ENCODE measurements at places on chromosomes 5 and 9. TPM values are rescaled to one million over a fixed set of nuclear protein-coding genes. Genes with fewer than 3 reads are reported as not detected.

SARDH gene
- 13.1 TPM for total RNA-seq

PPIC gene
- 4.2 TPM for total RNA-seq

NR3C1 gene
- 47.7 TPM for total RNA-seq

C5orf58 gene
- total RNA-seq, result not detected

AGXT2 gene
- total RNA-seq, result not detected

CAMK4 gene
- 107 TPM for total RNA-seq

IFNK gene
- not detected for total RNA-seq

ZFP37 gene
- total RNA-seq, result 2.5 TPM

BBLN gene
- total RNA-seq, result 134 TPM

DNA sequence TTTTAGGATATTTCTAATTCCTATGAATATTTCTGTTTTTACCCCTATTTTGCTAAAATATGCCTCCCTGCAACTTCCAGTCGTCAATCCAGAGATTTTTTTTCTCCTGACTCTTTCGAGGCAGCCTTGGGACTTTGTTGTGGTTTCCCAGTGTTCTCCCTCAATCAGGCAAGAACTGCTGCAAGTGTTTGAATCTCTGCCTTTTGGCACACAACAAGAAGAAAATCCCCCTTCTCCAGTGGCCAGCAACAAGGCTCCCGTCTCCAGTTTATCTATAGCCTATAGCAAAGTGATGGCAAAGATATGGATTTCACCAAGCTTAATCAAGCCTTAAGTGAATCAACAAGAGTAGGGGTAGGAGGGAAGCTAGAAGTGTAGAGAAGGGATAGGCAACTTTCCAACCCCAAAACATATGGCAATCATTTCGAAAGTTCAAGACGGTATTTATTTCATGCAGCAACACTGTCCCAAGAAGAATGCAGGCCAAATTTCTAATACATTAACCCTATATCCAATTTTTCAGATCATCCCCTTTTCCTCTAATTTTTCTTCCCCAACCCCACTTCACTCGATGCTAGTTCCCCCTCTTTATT is 37.7 kb upstream of the PAPPA start:
- DNase-seq, result no peak

DNA sequence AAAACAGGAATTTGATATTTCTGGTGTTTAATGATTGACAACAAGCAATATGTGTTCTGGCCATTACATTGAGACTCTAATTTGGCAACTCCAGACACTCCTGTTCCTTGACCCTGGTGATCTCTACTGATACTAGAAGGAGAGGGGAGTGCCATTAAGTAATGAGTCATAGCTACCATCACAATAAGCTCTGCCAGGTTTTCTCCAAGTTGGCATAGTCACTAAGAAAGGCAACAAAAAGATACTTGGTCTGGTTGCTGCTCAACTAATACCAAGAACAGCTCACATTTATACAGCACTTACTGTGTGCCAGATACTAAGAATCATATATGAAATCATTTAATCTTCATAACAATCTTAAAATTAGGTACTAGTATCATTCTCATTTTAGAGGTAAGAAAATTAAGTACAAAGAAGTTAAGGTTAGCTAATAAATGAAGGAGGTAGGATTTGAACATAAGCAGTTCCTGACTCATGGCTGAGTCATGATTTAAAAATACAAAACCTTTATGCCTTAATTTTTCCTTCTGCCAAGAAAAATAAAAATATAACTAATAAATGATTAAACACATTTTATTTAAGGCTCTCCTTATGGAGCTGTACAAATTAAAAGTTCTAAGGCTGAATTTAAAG is 19.9 kb upstream of the PRXL2C start:
- DNase-seq, result no peak

DNA sequence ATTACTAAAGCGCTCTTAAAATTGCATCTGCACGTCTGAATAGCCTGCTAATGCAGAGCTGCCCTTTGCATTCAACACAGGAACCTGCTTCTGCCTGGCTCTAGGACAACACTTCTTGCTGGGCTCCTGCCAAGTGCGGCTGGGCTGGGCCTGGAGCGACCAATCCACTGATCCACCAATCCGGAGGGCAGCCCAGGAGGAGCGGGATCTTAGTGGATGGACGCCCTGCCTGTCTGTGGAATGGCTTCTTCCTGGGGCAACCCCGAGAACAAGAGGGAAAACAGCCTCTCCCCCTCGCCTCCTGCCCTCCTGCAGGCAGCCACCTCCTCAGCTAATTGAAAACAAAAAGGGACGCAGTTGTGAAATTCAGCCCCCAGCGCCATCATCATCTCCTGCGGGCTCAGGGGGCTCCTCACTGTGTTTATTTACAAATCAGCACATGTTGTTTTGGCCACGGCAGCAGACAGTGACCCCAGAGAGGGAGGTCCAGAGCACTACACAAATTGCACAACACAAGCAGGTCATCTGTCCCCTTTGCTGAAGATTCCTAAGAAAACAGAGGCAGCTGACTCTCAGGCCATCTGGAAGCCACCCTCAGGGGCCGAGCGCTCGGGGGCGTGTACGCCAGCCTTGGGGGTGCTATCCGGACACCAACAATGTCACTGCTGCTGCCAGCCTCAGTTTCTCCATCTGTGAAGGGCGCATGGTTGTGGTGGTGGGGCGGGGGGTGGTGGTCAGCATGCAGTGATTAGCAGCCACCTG is 57.3 kb downstream of the GADD45G start:
- DNase-seq, result no peak

DNA sequence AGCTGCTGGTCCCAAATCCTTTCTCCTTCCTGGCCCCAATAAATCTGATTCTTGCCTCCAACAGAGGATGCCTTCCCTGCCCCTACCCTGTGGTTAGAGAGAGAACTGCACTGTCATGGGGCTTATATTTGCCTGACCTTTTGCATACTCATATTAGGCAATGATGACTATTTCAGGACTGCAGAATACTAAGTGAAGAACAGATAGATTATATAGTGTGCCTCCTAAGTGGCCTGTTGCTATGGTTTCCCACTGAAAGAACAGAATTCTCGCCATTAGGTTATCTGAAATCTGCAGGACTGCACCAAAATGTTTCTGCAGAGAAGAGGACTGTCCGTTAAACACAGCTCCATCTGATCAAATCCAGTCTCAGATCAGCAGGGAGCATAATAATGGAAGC is 87.3 kb upstream of the CCNG1 start:
- no peak for DNase-seq

GRCh38 chr5:119537704-119538103 is 85.4 kb downstream of the HSD17B4 start:
- DNase-seq, result no peak

DNA sequence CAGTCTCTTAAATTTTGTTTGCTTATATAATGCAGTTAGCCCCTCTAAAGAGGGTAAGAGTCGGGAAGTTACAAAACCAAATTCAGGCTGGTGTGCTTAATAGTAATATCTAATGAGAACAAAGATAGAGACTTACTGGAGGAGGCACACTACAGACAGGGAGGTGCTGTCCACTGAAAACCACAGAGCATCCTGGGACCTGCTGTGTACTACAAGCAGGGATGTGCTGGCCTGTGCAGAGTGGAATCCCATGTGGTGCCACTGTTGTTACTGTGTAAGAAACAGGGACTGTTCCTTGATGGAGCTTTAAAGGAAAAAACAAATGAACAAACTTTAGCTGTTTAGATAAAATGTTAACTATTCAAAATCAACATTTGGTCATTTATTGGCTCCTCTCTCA is 42.4 kb downstream of the RNF38 start:
- no peak for DNase-seq

- no peak for DNase-seq
These were observed 4.4 kb downstream of the GPR107 start for GRCh38 chr9:130058154-130058553.

- no peak for DNase-seq
These were observed 225.5 kb upstream of the ATP10B start for GRCh38 chr5:161077496-161077895.

DNA sequence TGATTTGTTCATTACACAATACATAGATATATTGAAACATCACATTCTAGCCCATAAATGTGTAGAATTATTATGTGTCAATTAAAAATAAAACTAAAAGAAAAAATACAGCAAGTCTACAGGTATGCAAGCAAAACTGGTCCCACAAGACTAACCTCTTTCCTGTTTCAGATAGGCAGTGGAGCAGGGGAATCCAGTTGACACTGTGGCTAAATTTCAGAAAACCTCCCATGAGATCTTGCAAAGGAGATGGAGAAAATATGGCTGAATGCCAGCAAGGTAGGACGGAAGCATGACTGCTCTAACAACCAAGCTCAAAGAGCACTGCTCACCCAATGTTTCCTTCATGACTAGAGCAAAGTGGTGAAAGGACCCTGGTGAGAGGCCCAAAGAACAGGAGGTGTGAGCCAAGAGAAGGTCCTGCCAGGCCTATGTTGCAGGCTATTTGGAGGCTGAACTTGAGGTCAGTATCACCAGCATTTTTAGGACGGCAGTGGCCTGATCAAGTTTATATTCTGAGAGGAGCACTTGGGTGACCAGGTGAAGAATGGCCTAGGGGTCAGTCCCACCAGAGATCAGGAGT is 1.1 kb upstream of the SH3TC2 start:
- DNase-seq, result no peak

DNA sequence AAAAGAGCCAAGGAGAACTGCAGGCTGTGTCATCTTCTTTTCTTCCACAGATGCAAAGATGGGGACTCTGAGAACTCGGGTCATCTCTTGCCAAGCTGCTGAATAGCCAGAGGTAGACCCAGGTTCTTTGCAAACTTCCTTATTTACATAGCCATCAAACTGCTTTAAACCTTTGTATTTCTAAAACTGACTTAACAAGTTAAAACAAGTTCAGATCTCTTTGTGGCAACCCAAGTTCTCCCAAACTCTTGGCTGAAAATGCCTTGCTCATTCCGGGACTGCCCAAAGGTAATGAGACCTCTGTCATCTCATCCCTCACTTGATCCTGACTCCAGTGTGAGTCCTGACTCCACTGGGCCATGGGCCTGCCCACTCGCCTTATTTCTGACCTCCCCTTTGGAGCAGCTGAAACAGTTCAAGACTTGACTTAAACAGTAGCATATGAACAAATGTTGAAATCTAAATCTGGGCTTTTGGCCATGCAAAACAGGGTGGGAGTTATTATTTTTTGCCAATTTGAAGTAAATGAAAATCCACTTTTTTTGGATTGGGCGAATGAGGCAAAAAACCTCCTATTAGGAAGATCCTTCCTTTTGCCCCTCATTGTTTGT is 50.6 kb downstream of the FBXL7 start:
- no peak for DNase-seq

GRCh38 chr9:120663380-120663779 is 50.9 kb downstream of the MEGF9 start:
- no peak for DNase-seq

DNA sequence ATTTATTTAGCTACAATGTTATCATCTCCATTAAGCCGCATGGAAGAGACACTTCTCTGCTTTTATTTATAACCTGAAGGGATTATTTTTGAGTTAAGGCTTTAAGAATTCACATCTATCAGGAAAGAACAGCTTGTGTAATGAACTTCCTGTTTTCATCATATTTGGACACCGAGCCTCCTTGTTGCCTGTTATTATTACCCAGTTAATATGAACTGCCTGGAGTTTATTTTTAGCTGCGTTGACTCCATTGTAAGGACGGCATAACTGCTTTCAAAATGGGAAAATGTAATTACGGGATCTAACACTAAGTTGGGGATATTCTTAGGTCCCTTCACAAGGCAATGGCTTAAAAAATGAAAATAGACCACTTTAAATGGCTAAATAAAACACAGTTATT is 89.0 kb upstream of the NR4A3 start:
- DNase-seq, result no peak

DNA sequence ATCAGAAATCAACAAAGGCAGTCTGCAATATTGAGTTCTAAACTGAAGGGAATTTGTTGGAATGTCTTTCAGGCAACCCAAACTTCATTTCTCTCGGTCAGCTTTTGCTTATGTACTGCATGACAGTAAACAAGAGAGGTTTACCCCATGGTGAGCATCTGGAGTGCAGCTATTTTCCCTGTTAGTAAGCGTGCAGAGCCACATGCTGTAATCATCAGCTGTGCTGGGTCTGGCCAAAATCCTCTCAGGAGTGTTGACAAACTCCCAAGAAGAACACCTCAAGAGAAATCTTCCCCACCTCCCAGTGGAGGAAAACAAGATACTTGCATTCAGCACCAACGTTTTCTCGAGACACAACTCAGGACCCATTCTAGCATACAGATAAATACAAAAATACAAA is 83.6 kb upstream of the ADAMTSL1 start:
- DNase-seq, result no peak

- no peak for DNase-seq
These were observed 37.5 kb upstream of the RGMB start for GRCh38 chr5:98735806-98736507.

DNA sequence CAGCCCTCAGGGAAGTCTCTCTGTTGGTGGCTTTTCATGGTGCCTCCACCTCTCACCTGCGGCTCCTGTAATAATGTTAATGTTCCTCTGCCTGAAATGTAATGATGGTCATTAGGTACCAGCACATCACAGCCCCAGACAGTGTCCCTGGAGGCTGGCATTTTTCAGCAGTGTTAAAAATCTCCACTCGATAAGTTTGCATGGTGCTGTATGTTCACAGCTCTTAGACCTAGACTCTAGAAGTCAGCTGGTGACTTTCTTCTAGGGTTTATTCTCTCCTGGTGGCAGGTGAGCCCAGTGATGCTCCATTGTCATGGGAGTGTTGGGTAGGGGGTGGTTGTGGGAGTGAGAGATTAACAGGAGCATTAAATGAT is 53.1 kb downstream of the GPR107 start:
- no peak for DNase-seq

All from thymus (tissue), 14 donors.